HEK293T (cell line): ENCODE measurements at places on chromosomes 4 and X.

DNA sequence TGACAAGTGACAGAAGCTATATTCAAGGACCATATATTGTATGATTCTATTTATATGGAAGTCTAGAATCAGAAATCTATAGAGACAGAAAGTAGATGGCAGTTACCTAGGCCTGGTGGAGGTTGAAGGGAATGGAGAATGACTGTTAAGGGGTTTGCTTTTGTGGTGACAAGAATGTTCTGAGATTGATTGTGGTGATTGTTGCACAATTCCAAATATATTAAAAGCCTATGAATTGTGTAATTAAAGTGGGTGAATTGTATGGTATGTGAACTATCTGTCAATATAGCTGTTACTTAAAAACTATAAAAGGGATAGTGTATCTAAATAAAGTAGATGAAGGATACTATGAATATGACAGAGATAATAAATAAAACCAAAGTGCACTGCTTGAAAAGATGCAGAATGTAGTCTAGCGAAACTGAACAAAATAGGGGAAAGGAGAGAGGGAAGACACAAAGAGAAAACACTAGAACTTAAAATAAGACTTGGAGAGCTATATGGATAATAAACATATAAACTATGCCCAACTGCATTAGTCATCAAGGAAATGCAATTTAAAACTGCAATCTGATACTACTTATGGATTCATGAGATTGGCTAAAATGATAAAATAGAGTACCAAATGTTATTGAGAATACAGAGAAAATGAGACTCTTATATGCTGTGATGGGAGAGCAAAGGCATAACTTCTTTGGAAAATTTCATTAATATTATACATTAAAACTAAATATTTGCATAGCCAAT, 82.1 kb upstream of the BANK1 start:
- DNase-seq, result no peak

DNA sequence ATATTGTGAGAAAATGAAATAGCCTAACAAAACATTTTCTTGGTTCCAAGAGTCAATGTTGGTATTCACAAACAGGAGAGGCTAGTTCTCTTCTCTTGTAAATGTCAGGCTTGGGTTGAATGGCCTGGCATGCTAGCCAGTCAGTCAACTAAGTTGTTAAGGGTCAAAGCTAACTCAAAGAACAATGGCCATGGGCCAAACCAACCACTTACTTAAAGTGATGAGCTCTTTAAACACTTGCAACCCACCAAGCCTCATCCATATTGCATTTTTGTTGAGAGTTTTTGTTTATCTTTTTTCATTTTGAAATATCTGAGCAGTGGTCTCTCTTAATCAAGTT, 394.5 kb downstream of the RAB28 start:
- no peak for DNase-seq

- DNase-seq, result no peak
These were observed 33.4 kb downstream of the ARHGEF6 start for GRCh38 chrX:136747003-136747986.

- DNase-seq, result no peak
These were observed 155.8 kb downstream of the STAG2 start for GRCh38 chrX:124117325-124117724.

- DNase-seq, result no peak
These were observed 64.3 kb downstream of the TAPT1 start for GRCh38 chr4:16161851-16162408.

- no peak for DNase-seq
These were observed 17.7 kb upstream of the P2RY8 start for GRCh38 chrX:1554469-1555210.

GRCh38 chrX:16185725-16186136, 18.4 kb downstream of the MAGEB17 start:
- DNase-seq, result no peak

DNA sequence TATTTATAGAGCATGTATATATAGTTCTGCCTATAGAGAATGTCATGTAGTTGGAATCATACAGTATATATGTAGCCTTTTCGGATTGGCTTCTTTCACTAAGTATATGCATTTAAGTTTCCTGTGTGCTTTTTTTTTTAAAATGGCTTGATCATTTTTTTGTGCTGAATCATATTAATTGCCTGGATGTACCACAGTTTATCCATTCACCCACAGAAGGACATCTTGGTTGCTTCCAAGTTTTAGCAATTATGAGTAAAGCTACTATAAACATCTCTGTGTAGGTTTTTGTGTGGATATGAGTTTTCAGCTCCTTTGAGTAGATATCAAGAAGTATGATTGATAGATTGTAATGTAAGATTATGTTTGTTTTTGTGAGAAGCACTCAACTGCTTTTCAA, 23.8 kb downstream of the PTTG2 start:
- no peak for DNase-seq

- DNase-seq, result no peak
These were observed 18.3 kb upstream of the DUSP9 start for GRCh38 chrX:153628665-153629064.
